ENCODE measurements at places on chromosomes 3 and 15.

DNA sequence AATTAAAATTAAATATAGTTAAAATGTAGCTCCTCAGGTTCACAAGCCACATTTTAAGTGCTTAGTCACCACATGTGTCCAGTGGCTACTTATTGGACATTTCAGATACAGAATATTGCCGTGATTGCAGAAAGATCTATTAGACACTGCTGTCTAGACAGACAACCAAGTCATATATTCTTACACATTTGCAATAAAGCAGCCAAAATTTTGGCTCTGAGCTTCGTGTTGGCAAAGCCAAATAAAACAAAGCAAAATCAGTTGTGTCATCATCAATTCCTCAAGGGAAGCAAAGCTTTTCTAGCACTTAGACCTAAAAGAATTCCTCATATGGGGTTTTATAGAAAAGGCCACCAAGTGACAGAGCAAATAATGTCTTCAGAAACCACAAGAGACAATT, 193.1 kb upstream of the LPP start:
- DNase-seq, result no peak

DNA sequence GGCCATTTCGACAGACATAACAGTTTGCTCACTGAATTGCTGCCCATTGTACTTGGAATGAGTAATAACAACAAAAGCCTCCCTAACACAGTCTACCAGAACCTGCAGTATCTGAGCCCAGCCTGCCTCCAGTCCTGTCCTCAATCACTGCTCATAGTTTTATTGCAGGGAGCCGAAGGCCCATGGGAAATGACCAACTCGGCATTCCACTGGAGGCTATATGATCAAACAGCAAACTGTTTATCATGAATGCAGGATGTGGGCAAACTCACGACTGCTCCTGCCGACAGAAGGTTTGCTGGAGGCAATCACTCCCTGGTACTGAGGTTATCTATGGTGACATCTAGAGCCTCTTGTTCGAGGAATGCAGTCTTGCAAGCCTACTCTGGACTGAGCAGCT, 46.3 kb downstream of the LSM3 start:
- no peak for DNase-seq

- DNase-seq, result no peak
Observed at GRCh38 chr3:140456974-140457373, 220.9 kb upstream of the TRIM42 start.

- no peak for DNase-seq
Observed at GRCh38 chr3:14791343-14791945, 27.3 kb upstream of the FGD5 start.

- no peak for DNase-seq
Observed at GRCh38 chr15:56763141-56763895, 30.0 kb upstream of the ZNF280D start.

Measured in NCI-H2081 treated with DMSO at 0.1 percent for 48 hours (cell line).